Activated gamma-delta T cell treated with Interleukin-2 at 50 U/mL for 16 hours (primary cell): ENCODE measurements at places on chromosomes 13 and 19.

GRCh38 chr19:33094436-33095067 lies 13.6 kb downstream of the GPATCH1 start:
- DNase-seq = no peak

GRCh38 chr13:93889430-93889951 lies 590.0 kb downstream of the DCT start:
- no peak for DNase-seq

- DNase-seq = no peak
These were observed 573.0 kb upstream of the SLITRK1 start for GRCh38 chr13:84455143-84455905.

DNA sequence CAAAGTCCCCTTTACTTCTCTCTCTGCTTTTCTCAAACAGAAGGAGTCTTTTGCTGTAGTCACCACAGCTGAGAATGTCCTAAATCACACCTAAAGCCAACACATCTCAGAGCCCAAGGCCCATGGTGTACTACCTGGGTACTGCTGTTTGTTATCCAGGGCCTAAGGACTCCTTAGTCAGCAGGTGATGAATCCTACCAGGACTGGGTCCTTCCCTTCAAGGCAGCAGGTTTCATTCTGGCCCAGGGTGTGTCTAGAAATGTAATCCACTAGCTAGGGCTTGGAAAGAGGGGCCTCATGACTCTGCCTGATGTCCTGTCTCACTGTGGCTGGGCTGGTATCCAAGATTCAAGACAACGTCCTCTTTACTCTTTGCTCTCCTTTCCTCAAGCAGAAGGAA lies 36.2 kb upstream of the ENOX1 start:
- DNase-seq = no peak

- no peak for DNase-seq
These were observed 111.3 kb upstream of the PCDH9 start for GRCh38 chr13:67341406-67341805.

DNA sequence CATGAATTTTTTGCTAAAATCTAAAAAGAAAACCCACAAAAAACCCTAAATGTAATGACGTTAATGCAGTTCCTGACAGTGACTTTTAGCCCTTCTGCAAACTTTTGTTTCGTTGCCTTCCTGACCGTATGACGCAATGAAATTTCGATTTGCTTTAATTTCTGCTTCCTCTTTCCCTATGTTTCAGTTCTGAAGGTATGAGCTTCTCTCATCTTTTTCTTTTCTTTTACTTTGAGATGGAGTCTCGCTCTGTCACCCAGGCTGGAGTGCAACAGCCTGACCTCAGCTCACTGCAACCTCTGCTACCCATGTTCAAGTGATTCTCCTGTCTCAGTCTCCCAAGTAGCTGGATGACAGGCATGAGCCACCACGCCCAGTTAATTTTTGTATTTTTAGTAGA lies 6.1 kb upstream of the LILRA5 start:
- DNase-seq = no peak

DNA sequence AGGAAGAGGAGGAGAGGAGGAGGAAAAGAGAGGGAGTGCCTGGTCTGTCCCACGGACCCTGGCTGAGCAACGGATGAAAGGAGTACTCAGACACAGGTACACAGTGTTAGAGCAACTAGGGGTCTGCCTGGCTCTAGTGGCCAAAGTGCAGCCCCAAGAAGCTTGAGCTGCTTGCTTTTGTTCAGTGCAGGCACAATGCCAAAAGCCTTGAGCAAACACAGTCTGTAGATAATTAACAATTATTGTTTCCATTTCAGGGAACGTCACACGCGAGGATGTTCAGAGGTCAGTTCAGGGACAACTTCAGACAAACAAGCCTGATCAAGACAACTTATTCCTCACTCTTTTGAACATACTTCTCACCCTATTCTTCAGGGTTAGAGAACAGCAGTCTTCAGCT lies 32.2 kb upstream of the ZNF726 start:
- no peak for DNase-seq

DNA sequence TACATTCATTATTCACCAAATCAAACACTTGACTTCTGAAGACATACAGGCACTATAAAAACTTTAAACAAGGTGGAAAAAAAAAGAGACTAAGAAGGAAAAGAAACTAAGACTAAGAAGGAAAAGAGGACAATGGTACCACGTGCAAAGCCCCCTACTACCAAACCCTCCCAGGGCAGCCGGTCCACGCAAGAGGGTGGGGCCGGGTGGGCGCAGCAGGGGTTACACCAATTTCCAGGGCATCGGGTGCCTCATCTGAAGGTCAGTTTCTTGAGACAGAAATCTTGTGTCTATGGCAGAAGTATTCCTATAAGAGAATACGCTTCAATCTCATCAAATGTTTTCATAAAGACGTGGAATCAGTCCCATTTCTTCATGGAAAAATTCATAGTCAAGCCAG lies 131.5 kb downstream of the NUFIP1 start:
- no peak for DNase-seq

GRCh38 chr19:29804493-29804892 lies 7.3 kb upstream of the CCNE1 start:
- DNase-seq = no peak

GRCh38 chr19:33293255-33294057 lies 8.9 kb downstream of the CEBPA start:
- DNase-seq = no peak

DNA sequence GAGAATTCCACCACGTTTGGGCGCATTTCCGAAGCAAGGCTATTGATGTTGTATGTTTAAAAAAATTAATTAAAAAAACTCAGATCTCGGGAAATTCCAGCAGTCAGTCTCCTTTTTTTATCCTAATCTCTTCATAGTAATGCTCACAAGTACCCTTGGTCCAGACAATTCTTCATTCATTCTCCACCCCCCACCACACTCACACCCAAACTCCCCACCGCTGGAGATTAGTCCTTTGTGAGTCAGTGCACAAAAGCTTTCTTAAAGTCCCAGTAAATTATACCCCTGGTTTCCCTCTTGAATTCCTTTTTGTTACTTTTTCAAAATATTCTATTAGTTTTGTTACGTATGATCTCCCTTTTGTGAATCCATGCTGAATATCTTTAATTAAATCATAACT lies 274.6 kb downstream of the ZNF536 start:
- no peak for DNase-seq

DNA sequence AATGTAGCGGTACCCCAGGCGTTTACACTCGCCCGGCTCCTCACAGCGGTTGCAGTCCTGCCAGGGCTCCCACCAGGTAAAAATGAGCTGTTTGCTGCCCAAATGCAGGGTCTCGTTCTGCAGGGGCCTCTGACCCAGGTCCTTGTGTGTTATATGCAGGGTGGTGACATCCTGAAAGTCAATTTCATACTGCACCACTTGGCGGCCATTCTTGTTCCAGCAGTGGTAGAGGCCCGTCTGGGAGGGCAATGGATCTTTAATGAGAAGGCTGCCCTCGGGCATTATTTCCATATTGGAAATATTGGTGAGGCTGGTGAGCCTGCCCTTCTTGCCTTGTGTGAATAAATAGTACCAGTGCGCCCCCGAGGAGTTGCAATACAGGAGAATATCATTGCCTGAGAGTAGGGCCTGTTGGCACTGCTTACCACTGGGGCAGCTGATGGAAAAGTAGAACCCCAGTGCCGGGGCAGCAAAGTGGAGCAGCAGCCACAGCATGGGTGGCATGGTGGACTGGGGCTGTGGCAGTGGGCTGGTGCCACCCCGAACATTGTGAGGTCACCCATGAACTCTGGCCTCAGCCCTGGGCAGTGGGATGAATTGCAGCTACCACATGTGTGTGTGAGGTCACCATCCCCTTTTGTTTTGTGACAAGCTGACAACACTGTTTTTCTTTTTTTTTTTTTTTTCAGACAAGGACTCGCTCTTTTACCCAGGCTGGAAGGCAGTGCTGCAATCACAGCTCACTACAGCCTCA lies at the start of gene FAM187B:
Gene FAM187B (minus strand): TSS at position 563 of the 754 bp plus-strand sequence. CDS start 59 bp downstream, at position 504.
- no peak for DNase-seq

GRCh38 chr19:40603071-40603388 lies 1.9 kb downstream of the LTBP4 start:
- no peak for DNase-seq

DNA sequence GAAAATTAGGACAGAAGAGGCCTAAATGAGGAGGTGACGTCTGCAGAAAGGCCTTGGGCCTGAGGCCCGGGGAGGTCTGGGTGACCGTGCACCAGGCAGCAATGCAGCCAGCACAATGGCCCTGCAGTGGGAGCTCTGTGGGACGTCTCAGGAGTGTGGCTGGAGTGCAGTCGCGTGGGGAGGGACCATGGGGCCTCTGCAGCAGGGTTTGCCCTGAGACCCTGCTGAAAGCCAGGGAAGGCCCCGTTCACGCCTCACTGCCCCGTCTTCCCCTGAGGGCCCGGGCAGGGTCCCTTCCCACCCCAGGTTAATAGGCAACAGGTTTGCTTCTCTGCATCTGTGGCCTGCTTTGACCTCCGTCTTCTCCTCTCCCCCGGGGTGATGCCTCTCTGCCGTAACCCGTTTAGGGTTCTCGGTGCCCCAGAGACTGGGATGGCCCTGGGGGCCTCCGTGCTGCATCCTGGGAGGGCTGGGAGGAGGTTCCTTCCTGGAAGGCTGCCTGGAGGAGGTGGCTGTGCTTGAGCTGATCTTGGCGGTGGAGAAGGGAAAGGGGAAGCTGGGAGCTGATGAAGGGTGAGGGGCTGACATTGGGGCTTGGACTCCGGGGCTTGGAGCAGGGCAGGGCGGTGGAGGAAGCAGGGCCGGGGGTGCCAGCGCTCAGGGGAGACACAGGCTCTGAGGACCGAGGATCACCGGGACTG lies 9.7 kb downstream of the PALM start:
- no peak for DNase-seq

DNA sequence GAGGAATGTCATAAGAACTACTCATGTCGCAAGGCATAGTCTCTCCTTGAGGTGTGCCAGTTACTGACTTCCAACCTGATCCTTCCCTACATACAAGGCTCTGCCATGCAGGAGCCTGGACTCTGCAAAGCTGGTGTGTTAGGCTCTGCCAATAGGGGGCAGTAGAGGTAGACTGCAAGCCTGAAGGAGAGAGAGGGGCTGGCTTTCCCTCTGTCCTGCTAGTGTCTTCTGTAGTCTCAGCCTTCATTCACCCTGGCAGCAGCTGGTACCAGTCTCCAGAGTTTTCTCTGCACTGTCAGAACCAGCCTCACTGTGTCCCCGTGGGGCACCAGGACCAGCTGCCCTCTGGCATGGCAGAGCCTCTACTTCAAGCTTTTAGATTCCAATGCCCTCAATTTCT lies 14.5 kb downstream of the SHISA2 start:
- DNase-seq = no peak

- no peak for DNase-seq
These were observed 230.2 kb downstream of the TUBA3C start for GRCh38 chr13:18951412-18951811.

- no peak for DNase-seq
These were observed 664.0 kb upstream of the ARGLU1 start for GRCh38 chr13:107231944-107232343.

DNA sequence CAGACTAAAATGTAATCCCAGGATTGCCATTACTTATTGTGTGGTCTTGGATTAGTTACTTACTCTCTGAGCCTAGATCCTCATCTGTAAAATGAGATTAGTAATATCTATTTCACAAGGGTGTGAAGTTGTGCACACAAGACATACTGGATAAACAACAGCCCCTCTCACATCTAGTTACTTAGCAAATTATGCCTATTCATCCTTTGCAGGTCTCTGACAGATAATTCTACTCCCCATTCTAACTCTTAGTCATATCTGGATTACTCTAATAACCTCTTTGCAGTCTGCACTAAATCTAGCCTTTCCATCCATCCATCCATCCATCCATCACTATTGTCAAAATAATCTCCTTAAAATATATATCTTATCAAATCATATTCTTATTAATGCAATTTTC lies 12.4 kb downstream of the MTRF1 start:
- no peak for DNase-seq

DNA sequence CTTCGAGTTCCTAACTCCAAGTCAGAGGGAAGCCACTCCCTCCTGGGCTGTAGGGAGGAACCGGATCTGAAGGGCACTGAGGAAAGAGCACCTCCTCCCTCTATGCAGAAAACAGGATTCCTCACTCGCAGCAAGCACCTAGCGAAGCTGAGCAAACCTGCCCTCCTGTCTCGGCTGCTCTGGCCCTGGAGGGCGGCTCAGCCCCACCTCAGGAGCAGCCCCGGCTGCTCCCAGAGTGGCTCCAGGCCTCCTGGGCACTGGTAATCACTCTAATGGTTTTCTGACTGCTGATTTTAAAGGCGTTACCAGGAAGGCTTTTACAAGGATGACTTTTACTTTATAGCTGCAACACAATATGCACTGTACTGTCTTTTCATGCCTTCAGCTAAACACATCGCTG lies 312.5 kb downstream of the TEX29 start:
- no peak for DNase-seq

GRCh38 chr13:39036212-39036611 lies 1.7 kb downstream of the PROSER1 start:
- DNase-seq = no peak

DNA sequence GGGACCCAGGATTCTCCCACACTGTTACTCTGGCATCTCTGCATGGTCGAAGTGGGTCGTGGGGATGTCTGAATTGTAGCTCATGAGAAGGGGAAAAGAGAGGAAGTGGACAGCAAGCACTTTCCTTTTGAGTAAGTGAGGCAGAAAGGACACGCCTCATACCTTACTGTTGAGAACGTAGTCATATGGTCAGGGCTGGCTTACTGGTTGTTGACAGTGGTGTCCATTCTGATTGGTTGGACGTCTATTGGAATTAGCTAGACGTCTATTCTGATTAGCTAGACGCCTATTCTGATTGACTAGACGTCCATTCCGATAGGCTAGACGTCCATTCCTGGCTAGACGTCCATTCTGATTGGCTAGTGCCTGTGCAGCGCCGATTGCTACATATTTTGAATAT lies 12.4 kb downstream of the GRIN2D start:
- no peak for DNase-seq
